ENCODE measurements at places on chromosomes 1 and 21. TPM values are rescaled to one million over a fixed set of nuclear protein-coding genes. Genes with fewer than 3 reads are reported as not detected.

The LRRC38 gene
- total RNA-seq = not detected

The CRYAA gene
- not detected for total RNA-seq

The TNN gene
- not detected for total RNA-seq

The TMEM82 gene
- not detected for total RNA-seq

The SLC44A5 gene
- total RNA-seq = 0.31 TPM

The KCND3 gene
- total RNA-seq = 8.0 TPM

The S100A14 gene
- total RNA-seq = 150 TPM

The LAMC1 gene
- total RNA-seq = 272 TPM

The SAMD11 gene
- 26.3 TPM for total RNA-seq

- no peaks in the 10 kb centered on the region for H3K27me3 ChIP-seq
- H3K4me3 ChIP-seq = no peak overlapping the region
- H3K36me3 ChIP-seq = no peaks in the 10 kb centered on the region
Observed at GRCh38 chr1:61477301-61477700, 247.6 kb downstream of the TM2D1 start.

- no peaks in the 10 kb centered on the region for H3K27me3 ChIP-seq
- H3K36me3 ChIP-seq = no peaks in the 10 kb centered on the region
- no peak overlapping the region for H3K4me3 ChIP-seq
- no peaks in the 10 kb centered on the region for H3K4me1 ChIP-seq
Observed at GRCh38 chr1:227869279-227869842, 53.9 kb downstream of the PRSS38 start.

DNA sequence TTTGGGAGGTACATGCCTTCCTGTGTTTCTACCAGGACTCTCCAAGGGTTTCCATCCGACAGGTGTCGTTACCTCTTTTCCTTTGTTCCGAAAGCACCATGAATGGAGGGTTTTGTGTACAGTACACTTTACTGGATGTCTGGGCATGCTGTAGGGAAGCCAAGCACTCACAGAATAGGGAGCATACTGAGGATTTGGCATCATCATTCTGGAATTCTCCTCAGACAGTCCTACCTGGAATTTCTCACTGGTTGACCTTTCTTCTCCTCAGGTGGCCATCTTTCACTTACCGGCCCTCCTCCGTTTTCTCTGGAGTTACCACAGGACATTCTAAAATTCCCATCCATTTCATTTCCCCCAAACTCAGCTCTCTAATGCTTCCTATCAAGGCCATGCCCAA is 5.9 kb upstream of the MPL start:
- H3K27me3 ChIP-seq = no peaks in the 10 kb centered on the region
- H3K4me1 ChIP-seq = no peaks in the 10 kb centered on the region
- H3K36me3 ChIP-seq = no peaks in the 10 kb centered on the region
- no peak overlapping the region for H3K4me3 ChIP-seq
- DNase-seq = no peak
- no peak overlapping the region for H3K27ac ChIP-seq

DNA sequence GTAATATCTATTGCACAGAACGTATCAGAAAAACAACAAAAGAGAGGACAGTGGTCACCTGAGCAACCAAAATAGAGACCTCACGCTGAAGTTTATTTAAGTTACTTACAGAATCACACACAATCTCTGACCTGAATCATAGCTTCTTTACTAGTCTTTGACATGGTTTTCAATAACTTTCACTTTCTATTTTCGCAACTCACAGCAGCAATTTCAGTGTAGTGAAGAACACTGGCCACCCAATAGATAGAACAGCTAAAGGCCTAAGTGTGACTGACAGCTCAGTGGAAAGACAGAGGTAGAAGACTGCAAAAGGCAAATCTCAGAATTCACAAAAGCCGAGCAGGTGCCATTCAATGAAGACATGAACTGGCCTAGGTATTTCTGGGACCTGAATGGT is 435.6 kb upstream of the CHRM3 start:
- no peak overlapping the region for H3K4me3 ChIP-seq
- no peaks in the 10 kb centered on the region for H3K36me3 ChIP-seq
- H3K27ac ChIP-seq = no peak overlapping the region
- DNase-seq = no peak
- no peaks in the 10 kb centered on the region for H3K27me3 ChIP-seq

DNA sequence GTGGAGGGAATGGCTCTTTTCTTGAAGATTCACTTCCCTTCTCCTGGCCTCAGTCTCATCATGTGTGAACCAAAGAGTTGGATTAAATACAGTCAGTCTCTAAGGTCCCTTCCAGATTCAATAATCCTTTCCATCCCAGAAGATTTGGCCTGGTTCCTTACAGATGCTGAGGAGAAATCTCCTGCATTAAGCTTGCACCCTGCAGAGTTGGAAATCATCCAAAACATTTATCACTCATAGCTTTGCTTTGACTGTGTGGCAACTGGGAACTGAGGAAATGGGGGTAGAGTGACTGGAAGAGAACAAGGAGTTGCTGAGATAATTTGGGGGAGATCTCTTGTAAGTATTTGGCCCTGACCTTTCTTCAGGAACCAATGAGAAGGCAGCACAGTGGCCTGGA is 220.5 kb upstream of the SGIP1 start:
- no peaks in the 10 kb centered on the region for H3K36me3 ChIP-seq
- no peaks in the 10 kb centered on the region for H3K27me3 ChIP-seq
- DNase-seq = no peak
- no peak overlapping the region for H3K27ac ChIP-seq
- peaks cover 21% of the 10 kb centered on the region for H3K4me1 ChIP-seq

- H3K36me3 ChIP-seq = no peaks in the 10 kb centered on the region
- peak overlapping the region; percentile 9 for H3K4me3 ChIP-seq
- no peaks in the 10 kb centered on the region for H3K27me3 ChIP-seq
- no peak for DNase-seq
- H3K27ac ChIP-seq = no peak overlapping the region
- peaks cover 3% of the 10 kb centered on the region for H3K4me1 ChIP-seq
Observed at GRCh38 chr1:145884675-145885074, 991 bp downstream of the ANKRD35 start.

DNA sequence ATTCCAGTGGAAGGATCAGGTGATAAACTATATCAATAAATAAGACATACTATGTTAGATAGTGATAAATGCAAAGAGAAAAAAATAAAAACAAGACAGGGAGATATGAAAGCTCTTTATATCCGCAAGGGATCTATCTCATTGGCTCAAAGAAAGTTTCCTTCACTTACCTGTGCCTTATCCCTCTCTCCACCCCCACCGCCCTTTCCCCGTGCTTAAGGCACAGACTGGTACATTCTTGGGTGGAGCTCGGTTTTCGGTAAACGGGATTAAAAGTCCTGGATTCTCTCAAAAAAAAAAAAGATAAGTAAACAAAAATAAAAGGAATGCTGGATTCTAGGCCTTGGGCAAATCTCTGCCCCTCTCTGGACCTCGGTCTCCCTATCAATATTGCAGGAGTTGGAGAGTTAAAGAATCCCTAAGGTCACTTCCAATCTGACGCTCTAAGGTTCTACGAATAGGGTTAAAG is 593 bp upstream of the DNAJC16 start:
- H3K27ac ChIP-seq = peak overlapping the region; percentile 71
- peaks cover 29% of the 10 kb centered on the region for H3K4me1 ChIP-seq
- DNase-seq = no peak
- no peak overlapping the region for H3K4me3 ChIP-seq
- no peaks in the 10 kb centered on the region for H3K36me3 ChIP-seq

DNA sequence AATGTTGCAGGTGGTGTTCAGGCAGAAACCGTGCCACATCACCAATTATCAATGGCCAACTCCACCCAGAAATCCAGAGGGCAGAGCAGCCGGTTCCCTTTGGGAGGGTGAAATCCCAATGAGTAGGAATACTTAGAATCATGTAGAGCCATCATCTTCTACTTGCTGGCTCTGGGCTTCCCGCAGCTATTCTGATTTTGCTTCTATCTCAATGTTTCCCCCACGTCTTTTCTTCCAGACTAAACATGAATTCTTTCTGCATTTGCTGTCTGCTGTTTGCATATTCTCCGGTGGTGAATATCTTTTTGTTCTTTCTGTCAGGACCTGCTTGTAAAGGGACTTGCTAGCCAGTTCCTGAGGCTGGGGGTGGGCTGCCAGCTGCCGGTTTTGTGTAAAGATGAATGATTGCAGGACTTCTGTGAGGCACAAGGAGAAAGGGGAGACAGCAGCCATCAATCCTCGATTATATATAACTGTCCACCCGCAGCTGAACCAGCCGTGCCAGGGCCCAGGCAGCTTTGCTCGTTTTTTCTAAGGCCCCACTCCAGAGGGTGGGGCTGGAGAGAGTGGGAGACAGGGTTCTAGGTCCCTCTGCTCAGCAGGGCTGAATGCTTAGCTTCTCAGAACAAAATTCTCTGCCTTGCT is 33.2 kb downstream of the PRAMEF20 start:
- H3K4me3 ChIP-seq = no peak overlapping the region
- H3K36me3 ChIP-seq = no peaks in the 10 kb centered on the region

DNA sequence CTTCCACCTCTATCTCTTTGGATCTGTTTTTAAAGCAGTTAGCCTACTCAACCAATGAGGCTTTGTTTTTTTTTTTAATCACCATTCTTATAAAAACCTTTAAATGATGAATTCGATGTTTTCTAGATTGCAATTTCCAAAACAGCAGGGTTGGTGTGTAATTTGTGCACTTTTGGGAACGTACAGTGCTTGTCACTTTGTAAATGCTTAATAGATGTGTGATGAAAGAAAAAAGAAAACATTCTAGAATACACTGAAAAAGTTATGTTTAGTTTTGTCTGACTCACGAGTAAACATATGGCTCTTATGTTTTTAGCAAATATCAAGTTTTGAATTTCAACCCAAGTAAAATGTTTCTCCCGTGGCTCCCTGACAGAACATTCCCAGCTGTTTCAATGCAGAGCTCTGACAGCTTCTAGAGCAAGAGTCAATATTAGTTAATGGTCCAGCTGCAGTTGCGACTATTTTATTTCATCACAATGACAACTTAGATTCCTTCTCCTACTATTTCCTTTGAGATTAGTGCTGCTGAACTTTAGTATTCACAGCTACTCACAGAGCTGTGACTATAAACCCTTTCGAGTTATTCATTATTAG is 362.5 kb upstream of the ADAMTS5 start:
- H3K4me1 ChIP-seq = no peaks in the 10 kb centered on the region
- no peaks in the 10 kb centered on the region for H3K27me3 ChIP-seq
- no peaks in the 10 kb centered on the region for H3K36me3 ChIP-seq

DNA sequence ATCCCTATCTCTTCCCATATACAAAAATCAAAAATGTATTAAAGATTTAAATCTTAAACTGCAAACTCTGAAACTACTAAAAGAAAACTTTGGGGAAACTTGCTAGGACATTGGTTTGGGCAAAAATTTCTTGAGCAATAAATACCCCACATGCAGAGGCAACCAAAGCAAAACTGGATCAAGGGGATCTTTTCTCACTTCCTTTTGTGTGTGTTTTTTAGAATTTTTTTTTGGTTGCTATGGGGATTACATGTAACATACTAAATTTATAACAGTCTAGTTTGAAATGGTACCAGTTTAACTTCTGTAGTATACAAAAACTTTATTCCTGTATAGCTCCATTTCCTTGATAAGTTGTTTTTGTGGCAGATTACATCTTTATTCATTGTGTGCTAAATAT is 16.8 kb downstream of the MAST2 start:
- no peak for DNase-seq
- H3K27me3 ChIP-seq = no peaks in the 10 kb centered on the region
- no peak overlapping the region for H3K4me3 ChIP-seq
- H3K4me1 ChIP-seq = no peaks in the 10 kb centered on the region

GRCh38 chr1:206898089-206898914 is 1.1 kb downstream of the IL24 start:
- H3K27me3 ChIP-seq = no peaks in the 10 kb centered on the region
- H3K4me3 ChIP-seq = no peak overlapping the region
- no peaks in the 10 kb centered on the region for H3K36me3 ChIP-seq
- H3K27ac ChIP-seq = no peak overlapping the region

- H3K27ac ChIP-seq = no peak overlapping the region
- no peaks in the 10 kb centered on the region for H3K27me3 ChIP-seq
- no peaks in the 10 kb centered on the region for H3K36me3 ChIP-seq
- DNase-seq = no peak
- H3K4me3 ChIP-seq = no peak overlapping the region
- no peaks in the 10 kb centered on the region for H3K4me1 ChIP-seq
Observed at GRCh38 chr1:186887203-186887602, 58.5 kb downstream of the PLA2G4A start.

DNA sequence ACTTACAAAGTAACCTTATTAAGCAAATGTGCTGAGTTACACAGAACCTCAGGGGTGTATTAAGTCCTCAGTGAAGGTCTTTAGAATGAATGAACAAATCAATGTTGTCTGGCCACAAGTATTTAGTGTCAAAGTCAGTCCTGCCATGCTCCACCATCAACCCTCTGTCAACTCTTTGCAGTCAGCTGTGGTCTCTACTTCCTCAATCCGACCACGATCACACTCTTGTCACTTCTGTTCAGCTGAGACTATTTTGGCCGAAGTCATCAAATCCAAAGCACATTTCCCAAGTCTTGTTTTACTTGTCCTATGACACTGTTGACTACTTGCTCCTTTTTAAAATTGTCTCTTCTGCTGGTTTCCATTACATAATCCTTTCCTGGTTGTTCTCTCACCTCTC is 173.5 kb downstream of the ST6GALNAC5 start:
- H3K27ac ChIP-seq = no peak overlapping the region
- H3K4me1 ChIP-seq = no peaks in the 10 kb centered on the region
- no peaks in the 10 kb centered on the region for H3K27me3 ChIP-seq
- no peak for DNase-seq

DNA sequence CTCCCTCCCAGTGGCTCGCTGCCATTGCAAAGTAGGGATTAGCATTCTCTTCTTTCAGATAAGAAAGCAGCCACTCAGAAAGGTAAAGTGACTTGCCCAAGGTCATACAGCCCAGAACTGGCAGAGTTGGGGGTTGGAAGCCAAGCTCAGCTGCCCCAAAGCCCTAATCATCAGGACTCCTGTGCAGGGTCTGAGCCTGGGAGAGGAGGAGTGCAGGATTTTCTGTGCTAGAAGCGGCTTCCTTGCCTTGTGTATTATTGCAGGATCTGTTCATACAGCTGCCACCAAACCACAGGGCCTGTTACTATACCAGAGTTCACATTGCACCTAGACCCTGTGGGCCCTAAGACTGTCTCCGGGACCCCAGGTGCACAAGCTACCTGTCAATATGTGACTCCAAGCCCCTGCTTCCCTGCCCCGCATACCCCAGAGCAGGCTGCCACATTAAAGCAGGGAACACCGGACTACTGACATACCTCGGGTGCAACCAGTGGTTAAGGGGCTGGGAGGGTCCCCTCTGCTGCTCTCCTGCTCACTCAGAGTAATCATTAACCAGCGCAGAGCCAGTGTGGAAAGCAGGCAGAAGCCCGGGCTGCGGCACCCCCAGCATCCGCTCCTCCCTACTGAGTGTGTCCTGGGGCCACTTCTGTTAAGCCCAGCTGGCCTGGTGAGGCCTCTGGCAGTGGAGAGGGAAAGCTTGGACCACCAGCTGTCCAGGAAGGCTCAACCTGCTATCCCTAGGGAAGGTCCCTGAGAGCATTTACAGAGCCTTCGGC is 15.8 kb downstream of the HSPG2 start:
- H3K27me3 ChIP-seq = no peaks in the 10 kb centered on the region
- no peak overlapping the region for H3K4me3 ChIP-seq
- H3K4me1 ChIP-seq = peaks cover 6% of the 10 kb centered on the region
- DNase-seq = peak; percentile 52
- peak overlapping the region; percentile 66 for H3K27ac ChIP-seq

GRCh38 chr1:57874418-57874877 is 450.6 kb upstream of the DAB1 start:
- no peak overlapping the region for H3K4me3 ChIP-seq
- H3K27me3 ChIP-seq = no peaks in the 10 kb centered on the region
- H3K36me3 ChIP-seq = no peaks in the 10 kb centered on the region
- no peak for DNase-seq

- DNase-seq = peak; percentile 83
- H3K4me1 ChIP-seq = peaks cover 22% of the 10 kb centered on the region
- H3K36me3 ChIP-seq = no peaks in the 10 kb centered on the region
- H3K27ac ChIP-seq = no peak overlapping the region
Observed at GRCh38 chr1:244212797-244213475, 161.9 kb downstream of the ZBTB18 start.

Data from lung (tissue), 17 donors.